ENCODE measurements at places on chromosomes 3 and 15. TPM values are rescaled to one million over a fixed set of nuclear protein-coding genes. Genes with fewer than 3 reads are reported as not detected.

GRCh38 chr3:32817558-32818228 lies at the start of gene TRIM71:
TSS of gene TRIM71 (plus strand) at chr3:32817997. CDS start at chr3:32818081, 84 bp downstream.
- no peak for DNase-seq

DNA sequence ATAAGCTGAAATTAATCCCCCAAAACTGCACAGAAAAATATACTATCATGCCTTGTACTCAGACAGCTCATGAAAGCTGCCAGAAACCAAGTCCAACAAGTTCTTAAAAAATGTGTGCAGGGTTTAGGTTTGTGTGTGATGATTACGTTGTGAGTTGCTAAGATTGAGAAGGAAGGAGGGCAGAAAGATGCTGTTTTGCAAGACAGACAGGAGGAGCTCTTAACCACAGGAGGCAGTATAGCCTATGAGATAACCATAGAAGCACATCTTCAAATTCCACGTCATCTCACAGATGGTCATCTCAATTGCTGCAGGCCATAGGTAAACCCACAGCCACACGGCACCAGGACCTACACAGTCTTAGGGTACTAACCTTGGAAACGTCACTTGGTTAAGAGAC lies 191.9 kb downstream of the STT3B start:
- no peak for DNase-seq

DNA sequence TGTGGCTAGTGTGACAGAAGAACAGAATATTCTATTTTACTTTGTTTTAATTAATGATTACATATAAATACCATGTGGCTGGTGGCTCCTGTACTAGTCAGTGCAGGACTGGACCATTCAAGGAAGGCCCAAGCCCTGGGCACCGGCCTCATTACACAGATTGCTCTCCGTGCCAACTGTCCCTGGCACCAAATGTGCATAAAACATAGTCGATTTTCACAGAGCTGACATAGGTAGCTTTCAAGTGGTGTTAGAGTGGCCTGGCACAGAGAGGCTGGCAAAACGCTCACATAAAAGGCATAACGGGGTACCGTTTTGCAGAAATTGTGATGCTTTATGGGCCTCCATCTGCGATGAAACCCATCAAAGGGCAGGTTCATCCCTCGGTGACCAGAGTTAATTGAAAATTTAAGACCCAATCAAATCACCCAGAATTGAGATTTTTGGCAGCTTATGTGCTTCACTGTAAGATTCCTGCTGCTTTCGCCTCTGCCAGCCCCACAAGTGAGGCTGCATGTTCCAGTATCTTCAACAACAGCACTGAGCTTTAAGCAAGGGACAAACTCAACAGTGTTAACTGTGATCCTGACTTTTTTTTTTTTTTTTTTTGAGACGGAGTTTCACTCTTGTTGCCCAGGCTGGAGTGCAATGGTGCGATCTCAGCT lies 25.9 kb downstream of the RFTN1 start:
- no peak for DNase-seq

DNA sequence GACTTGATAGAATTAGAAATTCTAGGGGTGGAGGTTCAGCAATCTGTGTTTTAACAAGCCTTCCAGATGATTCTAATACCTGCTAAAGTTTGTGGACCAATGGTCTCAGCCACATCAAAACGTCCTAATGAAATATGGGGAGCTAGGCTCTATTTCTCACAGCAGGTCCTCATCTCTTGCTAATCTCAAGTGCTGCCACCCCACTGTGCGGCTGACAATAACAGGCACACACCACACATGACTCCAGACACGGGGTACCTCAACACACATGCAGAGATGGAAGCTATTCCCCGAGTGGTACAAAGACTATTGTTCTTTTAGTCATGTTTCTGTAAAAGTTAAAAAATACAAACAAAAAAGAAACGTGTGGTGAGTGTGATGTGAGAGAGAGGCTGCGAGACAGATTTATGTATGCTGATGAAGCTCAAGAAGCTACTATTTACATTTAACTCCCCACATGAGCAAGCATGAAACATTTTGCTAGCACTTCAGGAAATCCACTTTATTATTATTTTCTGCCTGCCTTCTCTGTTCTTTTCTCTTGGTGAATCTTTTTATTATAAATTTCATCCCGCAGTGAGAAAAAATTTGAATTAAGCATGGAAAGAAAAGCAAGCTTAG lies 405.6 kb downstream of the MAGI1 start:
- DNase-seq = no peak

DNA sequence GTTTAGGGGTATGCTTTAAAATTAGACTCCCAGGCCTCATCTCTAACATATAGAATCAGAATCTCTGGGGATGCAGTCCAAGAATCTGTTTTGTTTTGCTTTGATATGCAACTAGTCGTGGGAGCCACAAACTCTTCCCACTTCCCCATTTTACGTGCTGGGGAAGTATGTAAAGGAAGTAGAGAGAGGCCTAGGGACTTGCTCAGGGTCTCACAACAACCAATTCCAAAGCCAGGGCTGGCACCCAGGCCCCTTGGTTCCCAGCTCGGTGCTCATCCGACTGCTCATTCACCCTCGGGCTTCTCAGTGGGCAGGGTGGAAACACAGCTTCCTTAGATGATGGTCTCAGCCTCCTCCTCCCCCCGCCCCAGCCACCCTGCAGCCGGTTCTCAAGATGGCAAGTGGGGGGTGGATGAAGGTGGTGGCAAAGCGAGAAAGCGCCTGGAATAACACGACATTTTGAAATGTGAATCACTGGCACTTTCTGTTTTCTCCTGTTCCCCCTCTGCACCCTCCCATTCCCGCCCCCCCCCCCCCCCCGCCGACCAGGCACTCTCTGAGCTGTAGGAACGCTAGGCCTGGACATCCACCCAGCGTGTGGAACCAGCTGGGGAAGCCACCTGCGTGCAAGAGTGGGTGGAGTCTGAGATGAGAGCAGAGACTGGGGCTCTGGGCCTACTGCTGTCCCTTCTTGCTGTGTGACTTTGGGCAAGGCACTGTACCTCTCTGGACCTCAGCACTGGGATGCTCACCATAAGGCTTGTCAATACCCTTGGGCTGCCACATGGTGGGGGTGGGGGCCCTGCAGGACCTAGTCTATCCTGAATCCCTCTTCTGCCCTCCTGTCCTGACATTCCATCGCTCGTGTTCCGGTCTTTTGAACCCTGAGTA lies 214.5 kb downstream of the RPLP1 start:
- DNase-seq = no peak

Gene GOLGA8S
- 0.85 TPM for total RNA-seq
